ENCODE measurements at places on chromosomes 5 and 9. TPM values are rescaled to one million over a fixed set of nuclear protein-coding genes. Genes with fewer than 3 reads are reported as not detected.

DNA sequence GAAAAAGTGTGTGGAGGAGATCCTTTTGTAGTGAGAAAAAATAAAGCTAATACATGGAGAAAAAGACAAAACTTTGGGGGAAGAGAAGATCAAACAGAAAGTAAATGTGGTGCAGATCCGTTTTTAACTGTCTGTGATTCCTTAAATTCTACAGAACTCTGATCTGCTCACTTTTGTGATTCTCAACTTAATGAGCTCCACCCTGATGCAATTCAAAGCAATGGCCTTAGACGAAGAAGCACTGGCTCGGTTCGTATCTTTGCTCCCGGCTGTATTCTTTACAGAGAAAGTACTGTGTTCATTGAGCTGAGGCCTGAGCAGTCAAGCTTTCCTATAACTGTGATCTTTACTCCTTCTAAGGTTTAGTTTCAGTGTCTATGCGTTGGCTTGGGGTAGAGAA lies 453.4 kb downstream of the DMAC1 start:
- H3K27ac ChIP-seq = no peak overlapping the region
- no peak overlapping the region for H3K4me3 ChIP-seq
- no peak for DNase-seq
- H3K36me3 ChIP-seq = no peaks in the 10 kb centered on the region
- no peaks in the 10 kb centered on the region for H3K4me1 ChIP-seq

- H3K27me3 ChIP-seq = no peaks in the 10 kb centered on the region
- no peak for DNase-seq
- H3K36me3 ChIP-seq = no peaks in the 10 kb centered on the region
- no peak overlapping the region for H3K4me3 ChIP-seq
- H3K4me1 ChIP-seq = no peaks in the 10 kb centered on the region
Measured at GRCh38 chr9:105712773-105713172, 18.4 kb downstream of the TMEM38B start.

DNA sequence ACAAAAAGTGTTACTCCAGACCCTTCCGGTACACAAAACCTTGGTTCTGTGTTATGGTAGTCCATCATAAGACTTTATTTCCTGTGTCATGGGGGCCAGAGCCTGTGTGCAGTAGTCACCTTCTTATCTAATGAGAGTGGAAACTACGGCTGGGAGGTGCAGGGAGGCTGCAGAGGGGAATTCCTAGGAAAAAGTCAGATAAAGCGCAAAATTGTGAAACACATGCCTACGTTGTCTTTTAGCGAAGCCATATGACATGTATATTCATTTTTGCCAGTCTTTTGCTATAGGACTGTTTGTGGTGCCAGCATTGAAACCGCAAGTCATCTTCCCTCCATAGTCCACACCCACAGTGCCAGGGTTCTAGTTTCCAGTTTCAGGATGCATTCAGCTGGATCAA lies 80.7 kb downstream of the PPARGC1B start:
- H3K4me1 ChIP-seq = peaks cover 5% of the 10 kb centered on the region
- H3K27me3 ChIP-seq = no peaks in the 10 kb centered on the region
- no peak for DNase-seq
- no peak overlapping the region for H3K4me3 ChIP-seq
- no peaks in the 10 kb centered on the region for H3K36me3 ChIP-seq

The SEMA6A gene
- 118 TPM for total RNA-seq

- no peaks in the 10 kb centered on the region for H3K36me3 ChIP-seq
- no peak for DNase-seq
- no peaks in the 10 kb centered on the region for H3K4me1 ChIP-seq
- H3K27ac ChIP-seq = no peak overlapping the region
- H3K4me3 ChIP-seq = no peak overlapping the region
Measured at GRCh38 chr9:107093365-107094060, 189.6 kb upstream of the RAD23B start.

The CAMK4 gene
- 1.1 TPM for total RNA-seq

DNA sequence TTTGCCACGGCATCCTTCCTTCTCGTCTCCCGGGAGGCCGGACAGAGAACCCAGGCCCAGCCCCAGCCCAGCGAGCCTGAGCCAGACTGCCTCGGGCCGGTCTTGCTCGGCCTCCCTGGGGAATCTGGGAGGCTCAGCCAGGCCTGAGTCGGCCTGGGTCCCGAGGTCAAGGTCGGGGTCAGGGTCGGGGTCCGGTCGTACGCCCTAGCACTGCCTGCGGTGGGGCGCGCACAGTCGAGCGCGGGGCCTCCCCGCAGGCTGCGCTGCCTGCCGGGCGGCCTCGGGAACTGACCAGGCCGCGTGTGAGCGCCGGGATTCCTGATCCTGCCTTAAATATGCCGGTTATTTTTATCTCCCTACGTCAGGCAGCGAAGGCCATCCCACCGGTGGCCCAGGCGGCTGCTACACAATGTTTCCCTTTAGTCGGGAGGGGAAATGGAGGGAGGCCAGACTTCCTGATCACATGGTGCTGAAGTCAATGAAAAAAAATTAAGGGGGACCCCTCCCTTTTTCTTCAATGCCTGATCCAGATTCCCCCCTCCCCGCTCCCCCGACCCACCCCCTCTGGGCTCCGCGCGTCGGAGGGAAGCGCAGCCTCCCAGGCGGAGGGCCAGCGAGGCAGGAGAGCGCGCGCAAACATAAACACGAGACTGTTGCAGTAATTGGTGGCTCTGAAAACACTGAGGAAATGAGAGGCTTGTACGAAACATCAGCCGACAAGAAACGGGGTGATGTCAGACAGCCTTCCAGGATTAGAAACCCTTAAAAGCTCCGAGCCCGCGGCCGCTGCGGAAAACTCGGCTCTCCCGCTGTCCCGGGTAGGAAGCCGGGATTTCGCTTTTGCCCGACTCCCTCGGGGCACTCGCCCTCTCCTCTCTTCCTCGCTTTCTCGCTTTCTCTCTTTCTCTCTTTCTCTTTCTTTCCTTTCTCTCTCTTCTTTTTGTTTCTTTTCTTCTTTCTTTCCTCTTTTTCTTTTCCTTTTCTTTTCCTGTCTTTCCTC lies 148.2 kb upstream of the KLF4 start:
- H3K4me1 ChIP-seq = no peaks in the 10 kb centered on the region
- no peaks in the 10 kb centered on the region for H3K36me3 ChIP-seq
- peak; percentile 99 for DNase-seq
- H3K4me3 ChIP-seq = peak overlapping the region; percentile 36
- H3K27ac ChIP-seq = peak overlapping the region; percentile 99

GRCh38 chr5:72427488-72428437 lies 79.4 kb downstream of the ZNF366 start:
- no peaks in the 10 kb centered on the region for H3K36me3 ChIP-seq
- no peaks in the 10 kb centered on the region for H3K4me1 ChIP-seq
- no peak overlapping the region for H3K4me3 ChIP-seq

The TAF1L gene
- total RNA-seq = not detected

DNA sequence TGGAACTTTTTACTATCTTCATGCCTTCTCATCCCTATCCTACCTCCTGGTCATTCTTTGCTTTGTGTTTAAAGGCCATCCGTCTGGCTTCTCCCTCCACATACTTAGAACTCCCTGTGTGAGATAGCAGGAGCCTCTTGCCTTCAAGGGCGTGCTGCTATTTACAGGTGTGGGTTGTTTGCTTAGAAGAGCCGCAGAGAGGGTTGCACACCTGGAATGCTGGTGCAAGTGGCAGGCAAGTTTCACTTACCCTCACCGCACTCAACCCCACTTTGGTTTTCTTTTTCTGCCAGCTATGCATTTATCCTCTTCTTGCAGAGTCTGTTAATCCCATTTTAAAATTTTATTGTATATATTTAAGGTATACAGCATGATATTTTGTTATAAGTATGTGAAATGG lies 12.6 kb downstream of the SKP2 start:
- H3K36me3 ChIP-seq = no peaks in the 10 kb centered on the region
- no peaks in the 10 kb centered on the region for H3K4me1 ChIP-seq
- no peak overlapping the region for H3K4me3 ChIP-seq
- H3K27ac ChIP-seq = no peak overlapping the region
- no peaks in the 10 kb centered on the region for H3K27me3 ChIP-seq

DNA sequence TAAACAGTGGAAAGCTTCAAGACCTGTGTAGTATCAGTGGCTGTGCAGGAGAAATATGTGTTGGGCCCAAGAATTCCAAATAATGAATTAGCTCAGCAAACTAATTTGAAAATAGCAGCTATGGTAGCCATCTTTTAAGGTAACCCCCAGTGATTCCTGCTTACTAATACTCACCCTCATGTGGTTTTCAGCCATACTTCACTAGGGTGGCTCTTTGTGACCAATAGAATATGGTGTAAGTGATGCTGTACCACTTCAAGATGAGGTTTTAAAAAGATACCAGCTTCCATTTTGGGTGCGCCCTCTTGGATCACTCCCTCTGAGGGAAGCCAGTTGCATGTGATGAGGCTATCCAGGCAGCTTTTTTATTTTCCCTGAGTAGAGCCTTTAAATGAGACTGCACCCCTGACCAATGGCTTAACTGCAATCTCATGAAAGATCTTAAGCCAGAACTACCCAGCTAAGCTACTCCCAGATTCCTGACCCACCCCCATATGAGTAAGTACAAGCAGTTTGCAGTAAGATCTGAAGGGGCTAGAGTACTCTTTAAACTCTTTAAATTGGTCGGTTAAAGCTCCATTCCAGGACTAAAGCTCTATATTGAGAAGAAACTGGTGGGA lies 58.3 kb downstream of the UHRF2 start:
- H3K27me3 ChIP-seq = no peaks in the 10 kb centered on the region
- H3K36me3 ChIP-seq = no peaks in the 10 kb centered on the region
- no peak overlapping the region for H3K27ac ChIP-seq
- no peaks in the 10 kb centered on the region for H3K4me1 ChIP-seq
- DNase-seq = no peak
- no peak overlapping the region for H3K4me3 ChIP-seq

The IL5 gene
- not detected for total RNA-seq

The TERT gene
- total RNA-seq = not detected

DNA sequence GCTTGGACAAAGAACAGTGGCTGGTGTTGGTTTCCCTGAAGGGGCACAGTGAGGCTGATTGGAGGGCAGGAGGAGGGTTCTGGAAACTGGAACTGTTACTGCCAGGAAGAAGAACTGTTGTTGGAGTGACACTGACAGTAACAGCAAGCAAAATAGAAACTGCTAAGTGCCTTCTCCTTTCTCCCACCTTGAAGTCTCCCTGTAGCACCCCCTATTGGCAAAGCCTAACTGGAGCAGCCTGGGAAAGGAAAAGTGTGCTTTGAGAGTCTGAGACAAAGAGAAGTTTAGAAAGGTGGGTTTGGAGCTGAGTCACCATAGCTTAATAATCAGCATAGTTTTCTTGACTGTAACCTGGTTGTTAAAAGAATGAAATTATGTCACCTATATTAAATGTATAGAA lies 2.5 kb upstream of the TMEM174 start:
- no peaks in the 10 kb centered on the region for H3K36me3 ChIP-seq
- H3K27me3 ChIP-seq = no peaks in the 10 kb centered on the region
- no peak overlapping the region for H3K4me3 ChIP-seq
- H3K4me1 ChIP-seq = no peaks in the 10 kb centered on the region

DNA sequence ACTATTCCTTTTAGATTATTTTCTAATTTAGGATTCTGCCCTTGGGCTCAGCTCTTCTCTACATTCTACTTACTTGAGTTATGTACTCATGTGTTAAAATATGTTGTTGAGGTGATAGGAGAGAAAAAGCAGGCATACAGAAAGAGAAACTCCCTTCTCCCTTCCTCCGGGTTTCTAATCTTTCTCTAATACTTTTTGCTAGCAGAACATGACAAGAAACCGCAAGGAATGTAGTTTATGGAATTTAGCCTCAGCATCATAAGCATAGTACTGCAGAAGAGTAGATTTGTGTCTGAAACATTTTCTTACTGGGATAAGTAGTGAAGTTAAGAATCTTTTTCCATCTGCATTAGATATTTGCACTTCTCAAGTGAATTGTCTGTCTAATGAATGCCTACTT lies 139.5 kb upstream of the CYLC2 start:
- H3K36me3 ChIP-seq = no peaks in the 10 kb centered on the region
- no peak overlapping the region for H3K27ac ChIP-seq
- no peaks in the 10 kb centered on the region for H3K27me3 ChIP-seq
- DNase-seq = no peak
- H3K4me3 ChIP-seq = no peak overlapping the region

Data from uterus (tissue), 4 donors.